DMS53 (cell line): ENCODE measurements at places on chromosomes 2 and 18.

DNA sequence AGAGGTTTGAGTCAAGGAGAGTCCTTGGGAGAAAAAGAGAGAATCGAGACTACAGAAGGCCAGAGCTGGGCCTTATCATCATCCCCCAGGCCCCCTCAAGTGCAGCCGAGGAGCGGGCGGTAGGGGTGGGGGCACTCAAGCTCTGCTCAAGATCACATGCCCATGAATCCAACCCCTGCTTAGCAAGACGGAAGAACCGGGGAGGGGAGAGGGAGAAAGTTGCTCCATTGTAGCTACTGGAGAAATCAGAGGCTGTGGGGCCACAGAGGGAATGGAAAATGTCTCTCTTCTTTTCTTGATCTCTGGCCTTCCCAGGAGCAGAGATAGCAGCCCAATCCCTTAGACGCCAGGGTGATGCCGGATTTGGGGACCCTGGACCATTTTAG is 14.6 kb downstream of the SLC4A3 start:
- DNase-seq, result no peak

DNA sequence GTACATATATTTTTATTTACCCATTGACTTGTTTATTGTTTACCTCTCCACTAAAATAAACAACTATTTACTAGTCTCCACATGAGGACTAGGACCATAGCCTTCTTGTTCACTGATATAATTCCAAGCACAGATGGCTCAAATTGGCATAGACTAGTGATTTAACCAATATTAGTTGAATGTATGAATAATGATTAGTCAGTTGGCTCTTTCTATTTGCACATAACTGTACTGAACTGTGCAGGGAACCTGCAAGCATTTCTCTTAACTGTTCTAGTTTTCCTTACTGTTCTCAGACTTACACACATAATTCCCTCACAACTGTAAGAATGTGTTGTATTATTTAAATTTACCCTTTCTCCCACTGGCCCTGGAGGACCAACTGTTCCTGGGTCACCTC is 91.9 kb downstream of the COL3A1 start:
- no peak for DNase-seq

- DNase-seq, result peak; percentile 67
Observed at GRCh38 chr2:103789381-103790095, 1027.7 kb downstream of the TMEM182 start.

- no peak for DNase-seq
Observed at GRCh38 chr2:199740111-199740428, 110.9 kb downstream of the FTCDNL1 start.

GRCh38 chr18:27653247-27653646 is 468.1 kb upstream of the CHST9 start:
- DNase-seq, result no peak

- DNase-seq, result peak; percentile 86
Observed at GRCh38 chr18:45664824-45665763, 49.8 kb downstream of the SLC14A2 start.

GRCh38 chr2:9692456-9693195 is 61.8 kb upstream of the YWHAQ start:
- DNase-seq, result no peak
